ENCODE measurements at places on chromosomes 6 and 20.

GRCh38 chr6:139713900-139714506 is 339.6 kb upstream of the CITED2 start:
- DNase-seq, result no peak

DNA sequence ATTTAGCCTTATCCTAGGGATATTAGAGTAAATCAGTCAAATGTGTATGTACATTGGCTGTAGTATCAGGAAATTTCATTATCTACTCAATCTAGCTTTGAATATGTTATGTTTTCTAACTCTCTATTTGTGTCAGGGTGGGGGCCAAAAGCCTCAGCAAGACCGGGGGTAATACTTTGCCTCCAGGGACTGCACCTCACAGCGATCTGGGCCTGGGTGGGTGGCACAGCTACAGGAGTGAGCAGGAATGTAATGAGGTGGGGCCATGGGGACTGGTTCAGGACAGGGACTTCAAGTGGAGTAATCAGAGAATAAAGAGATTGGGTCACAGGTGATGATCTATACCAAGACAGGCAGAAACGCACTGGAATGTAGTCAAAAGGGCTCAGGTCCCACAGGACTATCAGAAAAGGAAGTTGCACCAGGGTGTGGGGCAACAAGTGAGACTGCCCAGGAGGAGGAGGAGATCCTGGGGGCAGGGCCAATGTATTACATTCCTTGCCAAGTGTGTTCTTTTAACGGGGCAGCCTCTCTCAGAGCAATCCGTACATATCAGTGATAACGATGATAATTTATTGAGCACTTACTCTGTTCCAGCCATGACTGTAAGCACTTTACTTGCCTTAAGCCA is 54.0 kb downstream of the PIGU start:
- DNase-seq, result no peak

DNA sequence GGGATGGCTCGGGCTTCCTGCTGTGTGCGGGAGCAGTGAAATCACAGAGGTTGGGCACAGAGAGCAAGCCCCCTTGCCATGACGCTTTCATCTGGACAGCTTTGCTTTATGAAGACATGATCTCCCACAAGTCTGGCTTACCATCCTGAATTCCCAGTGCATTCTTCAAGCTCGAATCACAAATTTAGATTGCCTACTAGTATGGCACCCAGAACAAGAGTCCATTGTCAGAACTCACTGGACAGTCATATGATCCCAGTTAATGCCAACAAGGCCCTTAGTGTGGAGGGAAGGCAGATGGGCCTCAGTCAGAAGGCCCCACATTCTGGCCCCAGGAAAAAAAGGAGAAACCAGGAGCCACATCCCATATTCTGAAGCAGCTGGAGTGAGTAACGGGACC is 147.3 kb upstream of the FOXQ1 start:
- DNase-seq, result no peak

- DNase-seq, result no peak
Measured at GRCh38 chr6:167698540-167698939, 128.2 kb upstream of the AFDN start.

DNA sequence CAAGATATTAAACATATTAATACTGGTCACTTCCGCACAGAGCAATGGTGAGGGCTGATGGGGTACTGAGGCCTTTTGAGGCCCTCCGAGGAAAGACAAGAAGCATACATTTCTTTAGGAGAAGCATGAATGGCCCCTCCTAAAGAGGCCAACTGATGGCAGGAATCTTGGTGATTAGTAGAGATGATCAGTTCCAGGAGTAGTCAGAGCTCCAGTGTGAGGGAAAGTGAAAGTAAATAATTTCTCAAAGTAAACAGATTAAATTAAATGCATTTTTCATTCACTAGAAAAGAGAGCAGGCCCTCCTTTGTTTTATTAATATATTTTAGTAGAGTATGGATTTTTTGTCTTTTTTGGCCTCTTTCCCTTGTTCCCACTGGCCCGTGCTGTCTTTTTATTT is 38.2 kb downstream of the NOX3 start:
- no peak for DNase-seq

DNA sequence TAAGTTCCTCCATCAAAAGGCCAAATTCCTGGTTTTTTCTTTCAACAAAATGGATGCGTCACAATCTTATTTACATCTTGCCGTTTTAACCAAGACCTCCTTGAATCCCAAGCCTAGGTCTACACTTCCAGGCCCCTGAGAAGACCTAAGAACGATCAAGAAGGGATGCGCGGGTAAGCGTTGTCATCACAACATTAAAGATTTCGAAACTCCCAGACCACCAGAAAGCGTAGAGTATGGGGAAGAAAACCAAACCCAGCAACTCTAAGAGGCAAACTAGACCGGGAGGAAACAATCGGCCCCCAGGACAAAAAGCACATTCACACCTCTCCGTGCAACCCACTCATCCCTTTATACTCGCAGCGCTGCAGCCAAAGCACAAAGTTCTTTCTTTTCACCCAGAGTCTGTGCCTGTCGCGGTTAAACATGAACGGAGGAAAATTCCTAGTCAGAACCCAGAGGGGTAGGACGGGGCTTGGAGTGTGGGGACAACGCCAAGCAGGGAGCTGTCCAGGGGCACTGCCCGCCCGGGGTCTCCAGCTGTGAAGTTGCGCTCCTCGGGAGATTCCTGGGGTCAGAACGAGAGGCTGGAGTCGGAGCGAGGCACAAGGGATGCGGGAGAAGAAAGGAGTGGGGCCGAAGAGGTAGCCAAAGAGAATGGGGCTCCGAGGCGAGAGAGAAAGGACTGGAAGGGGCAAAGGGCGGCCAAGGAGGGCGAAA is 725 bp downstream of the OSER1 start:
- DNase-seq, result no peak

DNA sequence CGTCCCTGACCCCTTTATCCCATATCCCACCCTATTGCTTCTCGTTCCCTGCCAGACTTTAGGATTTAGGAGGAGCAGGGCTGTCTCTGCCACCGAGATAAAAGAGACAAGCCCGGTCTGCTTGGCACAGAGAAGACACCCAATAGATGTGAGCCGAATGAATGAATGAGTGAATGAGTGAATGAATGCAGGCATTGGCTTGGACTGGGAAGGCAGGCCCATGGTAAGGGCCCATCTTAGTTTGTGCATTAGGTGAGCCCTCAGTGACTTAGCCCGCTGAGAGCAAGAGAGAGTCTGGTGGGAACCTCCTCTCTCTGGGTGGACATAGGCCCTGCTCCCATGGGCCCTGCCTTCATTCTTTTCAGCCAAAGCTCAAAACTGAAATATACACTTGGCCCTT is 879 bp upstream of the BPIFB6 start:
- no peak for DNase-seq

GRCh38 chr6:166202321-166202733 is 34.7 kb upstream of the TBXT start:
- DNase-seq, result no peak

DNA sequence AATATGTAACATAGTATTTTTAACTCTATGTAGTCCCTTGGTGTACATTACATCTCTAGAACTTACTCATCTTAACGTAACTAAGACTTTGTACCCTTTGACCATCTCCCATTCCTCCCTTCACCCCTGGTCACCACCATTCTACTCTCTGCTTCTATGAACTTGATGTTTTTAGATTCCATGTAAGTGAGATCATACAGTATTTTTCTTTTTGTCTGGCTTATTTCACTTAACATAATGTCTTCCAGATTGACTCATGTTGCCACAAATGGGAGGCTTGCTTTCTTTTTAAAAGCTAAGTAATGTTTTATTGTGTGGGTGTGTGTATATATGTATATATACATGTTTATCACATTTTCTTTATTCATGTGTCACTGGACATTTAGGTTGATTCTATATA is 55.8 kb downstream of the TMEM200A start:
- DNase-seq, result no peak

GRCh38 chr6:42032366-42032765 is 18.0 kb upstream of the TAF8 start:
- no peak for DNase-seq

DNA sequence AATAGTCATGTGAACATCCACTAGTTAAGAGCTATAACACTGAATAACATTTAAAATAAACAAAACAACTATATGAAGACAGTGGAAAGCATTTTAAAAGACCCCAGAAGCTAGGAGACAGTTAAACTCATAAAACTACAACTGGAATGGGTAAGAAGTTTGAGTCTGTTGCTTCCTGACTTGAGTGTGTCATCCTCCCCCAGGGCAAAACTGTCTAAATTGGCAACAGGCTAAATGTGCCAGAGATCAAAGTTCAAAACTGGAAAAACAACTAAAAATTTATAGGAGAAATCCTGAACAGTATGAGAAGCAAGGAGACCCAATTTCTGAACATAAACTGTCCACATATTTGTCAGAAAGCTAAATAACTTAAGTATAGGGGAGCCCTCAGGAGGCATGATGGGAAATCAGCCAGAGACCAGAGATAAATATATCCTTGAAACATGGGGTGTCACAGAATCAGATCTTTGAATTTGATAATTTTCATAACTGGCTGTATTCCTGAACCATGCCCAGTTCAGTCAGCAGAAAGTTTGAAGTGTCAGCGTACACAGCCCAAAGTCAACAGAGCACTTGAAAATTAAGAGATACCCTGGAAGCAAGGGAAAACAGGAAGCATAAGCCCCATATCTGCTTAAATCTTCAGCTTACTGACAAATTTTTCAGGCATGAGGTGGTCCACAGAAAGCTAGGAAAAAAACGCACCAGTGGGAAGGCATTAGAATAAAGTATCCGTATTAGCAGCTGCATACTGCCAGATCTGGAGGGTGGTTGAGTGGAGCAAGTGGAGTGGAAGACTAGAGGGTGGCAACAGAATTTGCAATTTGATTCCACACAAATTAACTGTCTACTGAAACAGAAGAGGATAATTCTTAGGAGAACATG is 516.1 kb upstream of the MAN1A1 start:
- no peak for DNase-seq

- peak; percentile 76 for DNase-seq
Measured at GRCh38 chr6:159169193-159169555, at the start of gene FNDC1. TSS of gene FNDC1 (plus strand) at chr6:159169400. CDS start at chr6:159169597, 197 bp downstream.

DNA sequence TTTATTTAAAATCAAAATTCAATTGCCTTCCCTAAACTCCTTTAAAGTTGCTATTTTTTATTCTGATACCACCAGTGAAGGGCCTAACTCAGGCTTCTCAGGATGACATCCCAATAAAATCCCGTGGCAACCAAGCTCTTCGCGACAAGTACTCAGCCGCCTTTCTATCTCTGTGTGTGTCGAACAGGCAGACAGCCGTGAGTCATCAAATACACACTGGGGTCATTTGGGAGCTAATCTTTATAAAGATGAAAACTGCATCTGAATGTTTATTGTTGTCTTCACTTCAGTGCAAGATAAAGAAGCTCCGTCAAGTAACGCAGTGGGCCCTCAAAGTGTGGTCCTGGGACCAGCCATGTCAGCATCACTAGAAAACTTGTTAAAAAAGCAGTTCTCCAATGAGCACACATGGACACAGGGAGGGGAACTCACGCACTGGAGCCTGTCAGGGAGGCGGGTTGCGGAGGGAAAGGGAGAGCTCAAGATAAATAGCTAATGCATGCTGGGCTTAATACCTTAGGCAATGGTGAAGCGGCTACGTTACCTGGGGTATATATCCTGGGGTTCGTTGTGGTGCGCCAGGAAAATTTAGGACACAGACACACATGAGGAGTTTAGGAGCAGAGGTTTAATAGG is 119.3 kb downstream of the RNF144B start:
- no peak for DNase-seq

- no peak for DNase-seq
Measured at GRCh38 chr20:6637160-6637579, 130.3 kb upstream of the BMP2 start.

- DNase-seq, result no peak
Measured at GRCh38 chr6:40307712-40308111, 279.5 kb downstream of the LRFN2 start.

GRCh38 chr6:160069050-160069454 is 52.6 kb upstream of the SLC22A1 start:
- no peak for DNase-seq

GRCh38 chr20:57999465-58000111 is 228.9 kb downstream of the ANKRD60 start:
- no peak for DNase-seq

DNA sequence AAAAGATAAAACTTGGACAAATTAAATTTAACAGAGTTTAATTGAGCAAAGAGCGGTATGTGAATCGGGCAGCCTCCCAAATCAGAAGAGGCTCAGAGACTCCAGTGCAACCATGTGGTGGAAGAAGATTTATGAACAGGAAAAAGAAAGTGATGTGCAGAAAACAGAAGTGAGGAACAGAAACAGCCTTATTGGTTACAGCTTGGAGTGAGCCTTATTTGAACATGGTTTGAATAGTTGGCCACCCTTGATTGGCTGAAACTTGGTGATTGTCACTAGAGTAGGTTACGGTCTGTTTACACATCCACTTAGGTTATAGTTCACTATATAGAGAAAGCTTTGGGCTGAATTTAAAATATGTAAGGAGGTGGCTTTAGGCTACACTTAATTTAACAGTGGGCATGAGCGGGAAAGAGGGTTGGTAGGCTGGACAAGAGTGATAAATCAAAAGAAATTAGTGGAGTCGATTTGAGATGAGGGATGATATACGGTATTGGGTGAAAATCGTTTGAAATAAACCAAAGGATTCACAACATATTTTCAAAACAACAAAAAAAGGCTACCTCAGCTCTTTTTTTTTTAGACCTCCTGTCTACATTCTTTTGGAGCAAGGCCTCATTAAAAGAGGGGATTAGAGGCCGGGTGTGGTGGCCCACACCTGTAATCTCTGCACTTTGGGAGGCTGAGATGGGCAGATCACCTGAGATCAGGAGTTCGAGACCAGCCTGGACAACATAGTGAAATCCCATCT is 84.3 kb upstream of the PREP start:
- DNase-seq, result no peak

DNA sequence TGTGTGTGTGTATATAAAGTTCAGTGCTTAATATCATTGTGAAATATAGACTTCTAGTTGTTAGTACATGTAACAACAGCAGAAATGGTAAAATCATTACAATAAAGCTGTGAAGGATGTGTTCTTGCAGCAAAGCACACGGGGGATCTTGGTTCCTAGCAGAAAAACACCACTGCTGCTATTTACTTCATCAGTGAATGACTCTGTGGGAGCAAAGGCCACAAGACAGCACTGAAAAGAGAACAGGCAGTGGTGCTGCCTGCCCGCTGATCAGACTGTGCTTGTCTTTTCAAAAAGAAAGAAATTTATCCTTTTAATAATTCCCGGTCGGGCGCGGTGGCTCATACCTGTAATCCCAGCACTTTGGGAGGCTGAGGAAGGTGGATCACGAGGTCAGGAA is 689.9 kb upstream of the CITED2 start:
- DNase-seq, result no peak

GRCh38 chr6:119501798-119502483 is 152.4 kb upstream of the MAN1A1 start:
- no peak for DNase-seq

All from NCI-H1105 (cell line).